Effector memory CD8-positive, alpha-beta T cell (primary cell): ENCODE measurements at places on chromosomes 5 and 9.
A peak's percentile ranks its signal among the peaks of the same experiment; 100 is the strongest.

DNA sequence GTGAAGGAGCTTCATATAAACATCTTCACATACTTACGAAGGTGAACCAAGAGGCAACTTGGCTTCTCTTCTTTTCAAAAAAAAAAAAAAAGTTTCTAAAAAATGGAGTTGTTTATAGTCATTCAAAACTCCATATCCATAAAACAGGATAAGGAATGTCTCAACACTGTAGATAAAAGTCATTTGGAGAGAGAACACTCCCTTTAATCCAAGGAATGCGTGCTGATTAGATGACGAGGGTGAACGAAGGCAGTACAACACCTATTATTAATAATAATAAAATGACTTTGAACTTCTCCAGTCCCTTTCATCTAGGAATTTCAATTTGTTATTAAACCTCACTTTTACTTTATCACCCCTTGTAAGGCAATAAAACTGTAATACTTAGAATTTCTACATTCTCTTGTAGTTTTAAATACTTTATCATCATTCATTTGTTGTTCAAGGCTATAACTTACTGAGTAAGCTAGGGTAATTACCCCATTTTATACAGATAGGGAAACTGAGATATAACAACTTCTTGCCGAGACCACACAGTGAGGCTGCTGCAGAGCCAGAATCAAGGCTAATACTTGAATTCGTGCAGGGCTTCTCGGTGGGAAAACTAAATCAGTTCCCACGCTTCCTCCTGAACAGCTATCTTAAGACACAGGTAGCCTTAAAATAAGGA, 377.1 kb downstream of the EFNA5 start:
- no peak for DNase-seq

- DNase-seq: no peak
Measured at GRCh38 chr5:134576386-134577021, 51.0 kb downstream of the JADE2 start.

DNA sequence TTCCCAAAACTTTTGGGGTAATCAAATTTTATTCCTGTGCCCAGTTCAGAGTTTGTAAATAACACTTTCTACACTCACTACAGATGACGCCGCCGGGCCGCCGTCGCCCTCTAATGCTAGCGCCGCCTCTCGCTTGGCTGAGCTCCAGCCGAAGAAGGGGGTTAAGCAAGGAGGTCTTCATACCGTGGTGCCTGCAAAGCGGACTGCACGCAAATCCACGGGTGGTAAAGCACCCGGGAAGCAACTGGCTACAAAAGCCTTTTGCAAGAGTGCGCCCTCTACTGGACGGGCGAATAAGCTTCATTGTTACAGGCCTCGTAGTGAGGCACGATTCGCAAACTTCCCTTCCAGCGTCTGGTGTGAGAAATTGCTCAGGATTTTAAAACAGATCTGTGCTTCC, 280.4 kb downstream of the MEF2C start:
- DNase-seq: no peak

DNA sequence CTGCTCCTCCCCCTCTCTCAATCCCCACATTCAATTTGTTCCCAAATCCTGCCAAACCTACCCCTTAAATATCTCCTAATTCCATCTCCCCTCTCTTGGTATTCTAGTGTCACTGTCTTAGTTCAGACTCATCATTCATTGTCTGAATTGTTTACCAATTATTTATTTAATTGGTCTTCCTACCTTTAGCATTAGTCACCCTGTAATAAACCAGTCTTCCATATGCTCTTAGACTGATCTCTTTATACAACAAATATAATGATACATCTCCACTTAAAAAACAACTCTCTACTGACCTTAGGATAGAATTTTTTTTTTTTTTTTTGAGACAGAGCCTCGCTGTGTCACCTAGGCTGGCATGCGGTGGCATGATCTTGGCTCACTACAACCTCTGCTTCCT, 51.4 kb downstream of the RFK start:
- DNase-seq: no peak

DNA sequence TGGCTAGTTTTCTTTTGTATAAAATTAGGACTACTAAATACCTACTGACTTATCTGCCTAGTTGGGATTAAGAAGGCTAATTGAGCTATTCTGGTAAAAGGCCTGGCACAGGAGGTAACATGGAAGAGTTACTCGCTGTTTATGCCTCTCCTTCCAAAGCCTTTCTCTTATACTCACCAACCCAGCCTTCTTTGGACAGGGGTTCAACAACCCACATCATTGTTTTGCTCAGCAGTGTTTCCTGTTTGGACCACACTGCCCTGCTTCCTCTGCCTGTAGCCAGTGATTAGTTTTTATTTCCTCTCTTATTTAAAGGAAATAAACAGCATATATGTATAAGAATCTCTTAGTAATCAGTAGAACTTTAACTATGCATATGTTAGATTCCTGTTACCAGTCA, 85.1 kb upstream of the TLX3 start:
- no peak for DNase-seq

- DNase-seq: no peak
Measured at GRCh38 chr9:18632632-18633403, 158.9 kb downstream of the ADAMTSL1 start.

GRCh38 chr5:146081556-146081955, 23.8 kb downstream of the PLAC8L1 start:
- DNase-seq: no peak

- no peak for DNase-seq
Measured at GRCh38 chr5:150024346-150024984, 23.9 kb downstream of the HMGXB3 start.

- no peak for DNase-seq
Measured at GRCh38 chr5:144731786-144732185, 561.1 kb downstream of the KCTD16 start.

- no peak for DNase-seq
Measured at GRCh38 chr5:148746826-148747535, 79.4 kb upstream of the ADRB2 start.

- DNase-seq: peak; percentile 18
Measured at GRCh38 chr9:5851445-5851844, 18.5 kb upstream of the ERMP1 start.

DNA sequence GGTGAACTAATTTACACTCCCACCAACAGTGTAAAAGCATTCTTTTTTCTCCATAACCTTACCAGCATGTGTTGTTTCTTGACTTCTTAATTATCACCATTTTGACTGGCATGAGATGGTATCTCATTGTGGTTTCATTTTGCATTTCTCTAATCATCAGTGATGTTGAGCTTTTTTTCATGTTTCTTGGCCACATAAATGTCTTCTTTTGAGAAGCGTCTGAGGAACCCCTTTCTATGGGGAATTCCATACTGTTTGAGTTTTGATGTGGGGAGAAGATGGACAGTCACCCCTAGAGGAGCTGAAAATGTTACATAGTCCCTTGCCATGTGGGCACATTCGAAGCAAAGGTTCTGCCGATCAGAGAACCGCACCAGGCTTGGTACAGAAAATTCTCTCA, 207.0 kb upstream of the SLC30A5 start:
- no peak for DNase-seq

GRCh38 chr5:111929261-111929660, 172.3 kb upstream of the NREP start:
- no peak for DNase-seq

GRCh38 chr9:94031380-94031779, 52.9 kb upstream of the PTPDC1 start:
- no peak for DNase-seq

DNA sequence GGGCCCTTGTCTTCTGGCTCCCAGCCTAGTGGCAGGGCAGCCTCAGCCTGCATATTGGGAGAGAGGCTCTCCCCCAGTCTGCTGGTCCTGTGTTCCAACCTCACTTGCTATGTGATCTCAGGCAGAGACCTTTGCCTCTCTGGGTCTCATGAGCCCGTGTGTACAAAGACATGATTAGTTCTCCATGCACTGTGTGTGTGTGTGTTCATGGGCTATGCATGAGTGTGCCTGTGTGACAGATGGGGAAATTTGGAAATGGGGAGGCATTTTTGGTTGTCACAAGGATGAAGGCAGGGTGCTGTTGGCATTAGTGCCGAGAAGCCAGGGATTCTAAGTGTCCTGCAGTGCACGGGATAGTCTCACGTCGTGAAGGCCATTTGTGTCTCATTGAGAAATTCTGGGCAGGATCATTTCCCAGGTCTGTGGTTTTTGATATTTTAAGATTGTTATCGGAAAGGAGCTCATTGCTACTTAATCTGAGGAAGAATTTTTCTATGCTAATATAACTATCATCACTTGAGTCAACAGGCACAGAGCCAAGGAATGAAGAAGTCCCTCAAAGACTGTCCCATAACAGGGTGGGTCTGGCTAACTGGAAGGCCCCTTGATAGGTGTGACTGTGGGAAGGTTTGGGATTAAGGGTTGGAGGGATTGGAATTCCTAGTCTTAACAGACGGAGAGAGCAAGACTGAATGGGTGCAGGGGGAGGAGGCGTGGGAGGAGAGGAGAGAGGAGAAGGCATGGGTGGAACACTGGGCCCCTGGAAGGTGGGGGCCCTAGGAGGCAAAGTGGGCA, 168.5 kb downstream of the RGS3 start:
- DNase-seq: no peak
